ENCODE measurements at places on chromosomes 13 and 19.
A peak's percentile ranks its signal among the peaks of the same experiment; 100 is the strongest.

- H3K4me3 ChIP-seq, result no peak overlapping the region
- H3K27me3 ChIP-seq, result peaks cover 62% of the 10 kb centered on the region
- no peak for DNase-seq
These were observed 953 bp downstream of the DZIP1 start for GRCh38 chr13:95643571-95643935.

- H3K4me3 ChIP-seq, result no peak overlapping the region
- no peak for DNase-seq
- no peak overlapping the region for H3K27ac ChIP-seq
- H3K27me3 ChIP-seq, result no peaks in the 10 kb centered on the region
These were observed 8.1 kb upstream of the MUC16 start for GRCh38 chr19:9018163-9018875.

DNA sequence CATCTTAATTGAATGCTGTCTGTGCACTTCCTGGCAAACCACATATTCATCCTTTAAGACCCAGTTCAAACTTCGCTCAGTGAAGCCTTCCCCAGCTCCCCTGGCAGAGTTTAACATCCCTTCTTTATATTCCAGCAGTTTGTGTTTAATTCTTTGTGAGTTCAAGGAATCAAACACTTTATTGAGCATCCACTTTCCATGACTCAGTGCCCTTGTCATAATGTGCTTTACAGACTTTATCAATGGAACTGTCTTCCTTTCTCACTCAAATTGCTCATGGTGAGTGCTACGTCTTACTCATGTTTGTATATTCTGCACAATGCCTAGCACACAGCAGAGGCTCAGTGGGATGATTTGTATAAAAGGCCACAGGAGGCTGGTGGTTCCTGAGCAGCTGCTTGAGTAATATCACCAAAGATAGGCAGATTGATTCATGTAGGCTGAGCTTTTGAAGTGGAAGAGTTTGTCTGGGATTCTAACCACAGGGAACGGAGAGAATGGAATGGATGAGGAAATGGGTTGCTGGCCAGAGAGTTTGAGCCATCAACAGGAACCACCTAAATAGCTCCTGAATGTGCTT lies 44.2 kb downstream of the SERTM1 start:
- H3K4me3 ChIP-seq, result no peak overlapping the region
- no peaks in the 10 kb centered on the region for H3K36me3 ChIP-seq
- no peak overlapping the region for H3K27ac ChIP-seq

DNA sequence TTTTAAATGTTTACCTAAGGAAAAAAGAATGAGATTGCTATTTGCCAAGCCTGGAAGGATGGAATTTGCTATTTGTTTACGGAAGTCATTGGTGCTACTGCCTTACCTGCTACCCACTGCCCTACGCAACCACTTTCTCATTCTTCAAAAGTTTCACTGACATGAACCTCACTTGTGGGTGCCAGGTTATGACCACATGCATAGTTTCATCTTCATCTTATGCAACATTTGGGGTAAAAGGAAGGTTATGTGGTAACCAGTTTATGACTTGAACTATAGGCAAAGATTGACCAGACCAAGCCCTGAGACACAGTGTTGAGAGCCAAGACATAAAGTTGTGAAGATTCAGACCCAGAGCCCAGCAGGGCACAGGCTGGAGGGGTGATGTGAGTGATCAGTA lies 142.5 kb downstream of the LACC1 start:
- H3K27me3 ChIP-seq, result no peaks in the 10 kb centered on the region
- H3K36me3 ChIP-seq, result no peaks in the 10 kb centered on the region
- H3K27ac ChIP-seq, result no peak overlapping the region

GRCh38 chr19:54275951-54276350 lies 5.0 kb downstream of the LILRB2 start:
- H3K4me3 ChIP-seq, result no peak overlapping the region
- H3K27ac ChIP-seq, result no peak overlapping the region
- no peaks in the 10 kb centered on the region for H3K4me1 ChIP-seq
- DNase-seq, result no peak
- H3K27me3 ChIP-seq, result peaks cover 13% of the 10 kb centered on the region
- no peaks in the 10 kb centered on the region for H3K36me3 ChIP-seq

DNA sequence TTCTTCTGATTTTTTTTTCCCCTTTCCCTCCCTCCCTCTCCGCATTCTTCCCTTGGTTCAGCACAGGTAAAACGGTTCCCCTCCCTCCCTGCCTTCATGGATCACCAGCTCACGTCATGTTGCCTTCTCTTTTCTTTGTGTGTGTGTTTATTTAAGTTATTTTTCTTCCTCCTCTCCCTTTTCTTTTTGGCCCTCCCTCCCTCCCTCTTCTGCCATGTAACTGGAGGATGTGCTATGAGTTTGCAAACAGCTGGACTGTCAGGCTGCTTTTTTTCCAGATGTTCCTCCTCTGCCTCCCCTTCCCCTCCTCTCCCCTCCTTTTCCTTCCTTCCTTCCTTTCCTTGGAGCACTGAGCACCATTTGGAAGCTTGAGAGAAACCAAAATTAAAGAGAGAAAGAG lies 2.0 kb downstream of the LENG9 start:
- no peak overlapping the region for H3K27ac ChIP-seq
- peaks cover 23% of the 10 kb centered on the region for H3K4me1 ChIP-seq
- H3K4me3 ChIP-seq, result no peak overlapping the region
- H3K27me3 ChIP-seq, result peaks cover 14% of the 10 kb centered on the region

DNA sequence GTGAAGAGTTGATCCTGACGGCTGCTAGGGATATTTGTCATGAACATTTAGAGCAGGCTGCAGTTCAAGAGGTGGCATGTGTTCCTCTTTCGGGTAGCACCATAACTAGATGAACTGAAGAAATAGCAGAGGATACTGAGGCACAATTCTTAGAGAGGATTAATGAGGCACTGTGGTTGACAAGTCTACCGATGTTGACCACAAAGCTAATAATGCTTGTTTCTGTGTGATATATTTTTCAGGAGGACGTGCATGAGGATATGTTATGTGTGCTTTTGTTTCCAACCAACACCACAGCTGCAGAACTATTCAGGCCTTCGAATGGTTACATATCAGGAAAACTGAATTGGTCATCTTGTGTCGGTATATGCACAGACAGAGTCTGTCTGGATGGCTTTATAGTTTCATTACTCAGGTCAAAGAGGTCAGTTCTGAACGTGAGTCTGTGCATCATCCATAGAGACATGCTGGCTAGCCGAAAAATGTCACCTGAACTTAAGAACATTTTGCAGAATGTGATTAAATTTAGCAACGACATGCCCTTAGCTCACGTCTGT lies 210.1 kb upstream of the IRS2 start:
- H3K36me3 ChIP-seq, result no peaks in the 10 kb centered on the region
- H3K27me3 ChIP-seq, result no peaks in the 10 kb centered on the region
- H3K27ac ChIP-seq, result no peak overlapping the region
- H3K4me1 ChIP-seq, result no peaks in the 10 kb centered on the region
- H3K4me3 ChIP-seq, result no peak overlapping the region

- no peak overlapping the region for H3K27ac ChIP-seq
- H3K27me3 ChIP-seq, result peaks cover 56% of the 10 kb centered on the region
- H3K4me1 ChIP-seq, result no peaks in the 10 kb centered on the region
- no peaks in the 10 kb centered on the region for H3K36me3 ChIP-seq
These were observed 12.2 kb upstream of the CACNG6 start for GRCh38 chr19:53978975-53979801.

DNA sequence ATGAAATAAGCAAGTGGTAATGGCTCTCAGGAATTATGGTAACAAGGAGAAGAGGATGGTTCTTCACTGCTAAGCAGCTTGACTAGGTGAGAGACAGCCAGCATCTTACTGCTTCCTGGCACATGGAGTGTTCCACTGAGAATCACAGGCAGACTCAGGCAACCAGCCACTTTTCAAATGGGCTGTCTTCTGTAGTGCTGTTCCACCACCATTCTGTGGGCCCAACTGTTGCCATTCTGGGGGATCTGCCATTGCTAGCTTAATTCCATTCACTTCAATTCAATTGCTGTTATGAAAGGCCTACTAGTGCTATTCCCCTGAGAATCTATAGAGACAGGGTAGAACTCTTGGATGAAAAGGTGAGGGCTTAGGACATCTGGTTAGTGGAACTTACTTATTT lies 341.9 kb downstream of the KCNRG start:
- peaks cover 52% of the 10 kb centered on the region for H3K4me1 ChIP-seq
- no peaks in the 10 kb centered on the region for H3K36me3 ChIP-seq
- DNase-seq, result no peak
- no peak overlapping the region for H3K4me3 ChIP-seq

DNA sequence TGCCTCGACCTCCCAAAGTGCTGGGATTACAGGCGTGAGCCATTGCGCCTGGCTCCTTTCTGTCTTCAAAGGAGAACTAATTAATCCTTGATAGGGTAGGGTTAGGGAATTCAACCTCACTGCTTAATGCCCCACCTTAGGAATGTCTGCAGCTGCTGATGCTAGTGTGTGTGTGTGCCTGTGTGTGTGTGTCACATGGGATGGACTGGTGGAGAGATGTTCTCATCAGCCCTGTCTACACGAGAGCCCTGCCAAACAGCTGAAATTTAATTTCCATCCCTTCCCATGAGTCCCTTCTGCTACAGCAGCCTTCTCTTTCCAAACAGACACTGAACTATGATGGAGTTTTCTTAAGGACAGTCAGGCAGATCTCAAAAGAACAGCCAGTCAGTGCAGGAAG lies 46.5 kb upstream of the CLDN10 start:
- H3K36me3 ChIP-seq, result no peaks in the 10 kb centered on the region
- no peaks in the 10 kb centered on the region for H3K27me3 ChIP-seq
- no peaks in the 10 kb centered on the region for H3K4me1 ChIP-seq
- H3K27ac ChIP-seq, result no peak overlapping the region
- DNase-seq, result no peak
- H3K4me3 ChIP-seq, result no peak overlapping the region

- no peaks in the 10 kb centered on the region for H3K27me3 ChIP-seq
- H3K4me1 ChIP-seq, result peaks cover 44% of the 10 kb centered on the region
- peaks cover 4% of the 10 kb centered on the region for H3K36me3 ChIP-seq
- peak; percentile 73 for DNase-seq
- H3K27ac ChIP-seq, result peak overlapping the region; percentile 93
These were observed 418 bp downstream of the ZNF444 start for GRCh38 chr19:56141417-56141993.

DNA sequence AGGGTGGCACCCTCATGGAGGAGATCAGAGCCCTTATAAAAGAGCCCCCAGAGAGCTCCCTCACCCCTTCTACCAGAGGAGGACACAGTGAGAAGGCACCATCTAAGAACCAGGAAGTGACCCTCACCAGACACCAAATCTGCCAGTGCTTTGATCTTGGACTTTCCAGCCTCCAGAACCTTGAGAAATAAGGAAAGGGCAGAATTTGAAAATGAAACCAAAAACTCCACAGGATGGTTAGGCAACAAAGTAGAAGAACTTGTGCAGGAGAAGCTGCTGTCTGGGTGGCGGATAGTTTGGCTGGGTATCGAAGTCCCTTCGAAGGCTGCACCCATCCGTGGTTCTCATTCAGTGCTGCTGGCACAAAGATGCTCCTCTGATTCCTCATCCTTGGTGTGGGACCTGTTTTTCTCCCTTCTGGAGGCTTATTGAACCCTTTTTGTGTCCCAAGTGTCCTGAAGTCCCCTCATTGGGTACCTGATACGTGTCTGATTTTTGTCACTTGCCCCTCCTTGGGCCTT lies 130.8 kb downstream of the KDM4B start:
- peaks cover 10% of the 10 kb centered on the region for H3K36me3 ChIP-seq
- H3K27ac ChIP-seq, result no peak overlapping the region
- DNase-seq, result no peak

DNA sequence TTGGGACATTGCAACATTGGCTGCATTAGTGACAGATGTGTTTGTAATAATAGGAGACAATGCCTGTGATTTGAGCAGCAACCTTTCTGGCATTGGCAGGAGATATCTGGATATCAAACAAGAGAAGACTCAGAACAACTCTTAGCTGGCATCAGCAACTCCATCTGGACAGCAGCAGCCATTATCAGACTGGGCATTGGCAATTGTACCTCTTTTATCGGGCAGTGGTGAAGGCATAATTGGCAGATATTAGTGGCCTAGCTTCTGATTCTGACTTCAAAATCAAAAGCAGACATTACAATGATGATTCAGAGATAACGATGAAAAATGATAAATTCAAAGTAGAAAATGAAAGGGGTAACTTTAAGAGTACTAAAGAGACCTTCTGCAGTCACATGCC lies 1193.7 kb downstream of the EFNB2 start:
- no peak overlapping the region for H3K27ac ChIP-seq
- no peaks in the 10 kb centered on the region for H3K27me3 ChIP-seq
- no peak for DNase-seq
- no peaks in the 10 kb centered on the region for H3K36me3 ChIP-seq
- H3K4me1 ChIP-seq, result peaks cover 7% of the 10 kb centered on the region
- H3K4me3 ChIP-seq, result no peak overlapping the region

DNA sequence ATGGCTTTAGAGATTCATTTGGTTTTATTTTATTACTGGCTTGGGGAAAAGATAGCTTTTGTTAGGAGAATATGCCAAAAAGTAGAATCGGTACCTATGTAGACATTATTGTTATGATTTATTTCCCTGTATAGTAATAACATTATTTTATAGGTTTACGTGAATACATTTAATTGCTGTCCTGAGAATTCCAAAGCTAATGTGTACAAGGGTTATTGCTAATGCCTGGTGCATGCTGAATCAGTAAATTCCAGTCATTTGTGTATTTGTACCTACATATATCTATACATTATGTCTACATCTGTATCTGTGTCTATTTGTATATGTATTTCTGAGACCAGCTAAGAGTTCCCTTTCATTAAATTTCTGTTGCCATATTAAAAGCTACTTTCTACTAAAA lies 550.9 kb downstream of the GPC6 start:
- H3K36me3 ChIP-seq, result no peaks in the 10 kb centered on the region
- DNase-seq, result no peak
- no peak overlapping the region for H3K27ac ChIP-seq
- H3K27me3 ChIP-seq, result no peaks in the 10 kb centered on the region
- H3K4me1 ChIP-seq, result no peaks in the 10 kb centered on the region

DNA sequence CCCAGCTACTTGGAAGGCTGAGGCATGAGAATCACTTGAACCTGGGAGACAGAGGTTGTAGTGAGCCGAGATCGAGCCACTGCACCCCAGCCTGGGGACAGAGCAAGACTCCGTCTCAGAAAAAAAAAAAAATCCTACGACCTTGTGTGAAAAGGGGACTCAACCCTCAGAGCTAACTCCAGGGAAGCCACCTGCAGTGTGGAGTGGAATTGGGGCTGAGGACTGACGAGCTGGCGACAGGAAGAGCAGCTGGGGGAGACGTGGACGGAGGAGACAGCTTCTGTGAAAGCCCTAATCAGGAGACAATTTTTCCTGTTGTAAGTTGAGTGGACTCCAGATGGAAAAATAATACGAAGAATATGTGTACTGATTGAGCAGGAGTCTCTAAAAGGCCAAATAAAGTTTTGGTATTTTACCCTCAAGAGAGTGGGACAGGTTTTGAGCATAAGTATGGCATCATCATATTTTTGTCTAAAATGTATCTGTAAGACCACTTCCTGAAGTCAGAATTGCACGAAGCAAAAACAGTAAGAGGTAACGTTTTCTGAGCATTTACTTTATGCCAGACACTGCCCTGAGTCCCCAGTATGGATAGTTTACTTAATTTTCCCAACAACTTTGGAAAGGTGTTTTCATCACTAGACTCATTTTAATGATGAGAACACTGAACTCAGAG lies 12.0 kb upstream of the LAIR1 start:
- no peak for DNase-seq
- H3K36me3 ChIP-seq, result no peaks in the 10 kb centered on the region
- no peak overlapping the region for H3K4me3 ChIP-seq
- peaks cover 80% of the 10 kb centered on the region for H3K4me1 ChIP-seq
